ENCODE measurements at places on chromosomes 7 and 10.

DNA sequence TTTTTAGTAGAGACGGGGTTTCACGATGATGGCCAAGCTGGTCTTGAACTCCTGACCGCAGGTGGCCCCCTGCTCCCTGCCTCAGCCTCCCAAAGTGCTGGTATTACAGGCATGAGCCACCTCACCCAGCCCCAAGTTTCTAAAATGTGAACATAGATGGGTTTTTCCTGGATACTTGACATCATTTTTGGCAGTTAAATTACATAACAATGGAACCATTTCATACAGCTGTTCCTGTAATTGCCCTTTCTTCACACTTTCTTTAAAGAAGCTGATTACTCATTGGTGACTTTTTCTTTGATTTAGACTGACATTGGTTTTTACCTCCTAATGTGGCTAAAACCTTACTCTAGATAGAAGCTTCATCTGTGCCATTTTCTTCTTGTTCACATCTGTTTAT, 5.9 kb downstream of the ZKSCAN1 start:
- no peak for DNase-seq

GRCh38 chr10:120945182-120945581, 94.0 kb downstream of the WDR11 start:
- no peak for DNase-seq

DNA sequence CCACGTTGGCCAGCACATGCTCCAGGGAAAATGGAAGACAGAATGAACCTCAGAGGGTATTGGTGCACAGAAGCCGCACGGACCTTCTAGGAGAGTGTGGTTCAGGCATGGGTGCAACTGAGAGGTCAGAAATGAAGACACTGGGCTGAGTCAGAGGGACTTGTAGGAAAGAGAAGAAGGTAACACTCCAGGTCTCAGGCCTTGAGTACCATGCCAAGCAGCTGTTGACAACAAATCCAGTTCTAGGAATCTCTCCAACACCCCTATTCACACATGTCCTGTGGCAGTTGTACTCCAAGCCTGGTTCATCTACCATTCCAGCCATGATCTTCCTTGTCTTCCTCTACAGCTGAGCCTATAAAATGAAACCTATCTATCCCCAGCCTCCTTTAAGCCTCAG, 251.6 kb downstream of the USP6NL start:
- DNase-seq = no peak

GRCh38 chr10:59817773-59818172, 64.5 kb upstream of the MRLN start:
- peak; percentile 24 for DNase-seq

GRCh38 chr10:7944215-7944480, 110.3 kb upstream of the GATA3 start:
- DNase-seq = no peak

DNA sequence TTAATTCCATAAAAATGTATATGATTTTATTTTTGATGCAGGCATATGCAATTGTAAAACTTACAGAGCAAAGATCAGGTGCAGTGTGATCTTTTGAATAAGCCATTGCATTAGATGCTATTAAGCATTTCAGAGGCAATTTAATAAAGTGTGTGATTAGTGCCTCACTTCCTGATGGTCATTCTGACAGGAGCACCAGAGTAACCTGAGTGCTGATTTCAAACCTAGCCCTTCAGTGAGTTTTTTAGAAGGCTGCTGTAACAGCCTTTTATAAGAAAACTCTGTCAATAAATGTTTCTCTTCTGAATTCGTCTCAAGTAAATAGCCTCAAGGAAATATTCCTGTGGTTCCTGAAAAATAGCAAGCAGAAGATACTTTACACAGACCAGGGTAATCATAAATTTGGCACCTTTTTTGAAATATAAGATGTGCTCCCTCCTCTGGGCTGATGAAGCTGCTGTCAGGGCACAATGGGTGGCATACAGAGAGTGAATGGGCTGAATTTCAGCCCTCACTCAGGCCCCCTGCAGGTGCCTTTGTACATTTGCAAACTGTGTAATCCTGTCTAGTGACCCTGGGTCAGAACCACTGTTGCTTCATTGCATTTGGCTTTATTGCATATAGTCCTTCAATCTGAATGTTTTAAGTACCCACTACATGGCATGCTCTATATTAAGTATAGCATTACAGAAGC, 193.7 kb upstream of the CSTF2T start:
- DNase-seq = peak; percentile 12

DNA sequence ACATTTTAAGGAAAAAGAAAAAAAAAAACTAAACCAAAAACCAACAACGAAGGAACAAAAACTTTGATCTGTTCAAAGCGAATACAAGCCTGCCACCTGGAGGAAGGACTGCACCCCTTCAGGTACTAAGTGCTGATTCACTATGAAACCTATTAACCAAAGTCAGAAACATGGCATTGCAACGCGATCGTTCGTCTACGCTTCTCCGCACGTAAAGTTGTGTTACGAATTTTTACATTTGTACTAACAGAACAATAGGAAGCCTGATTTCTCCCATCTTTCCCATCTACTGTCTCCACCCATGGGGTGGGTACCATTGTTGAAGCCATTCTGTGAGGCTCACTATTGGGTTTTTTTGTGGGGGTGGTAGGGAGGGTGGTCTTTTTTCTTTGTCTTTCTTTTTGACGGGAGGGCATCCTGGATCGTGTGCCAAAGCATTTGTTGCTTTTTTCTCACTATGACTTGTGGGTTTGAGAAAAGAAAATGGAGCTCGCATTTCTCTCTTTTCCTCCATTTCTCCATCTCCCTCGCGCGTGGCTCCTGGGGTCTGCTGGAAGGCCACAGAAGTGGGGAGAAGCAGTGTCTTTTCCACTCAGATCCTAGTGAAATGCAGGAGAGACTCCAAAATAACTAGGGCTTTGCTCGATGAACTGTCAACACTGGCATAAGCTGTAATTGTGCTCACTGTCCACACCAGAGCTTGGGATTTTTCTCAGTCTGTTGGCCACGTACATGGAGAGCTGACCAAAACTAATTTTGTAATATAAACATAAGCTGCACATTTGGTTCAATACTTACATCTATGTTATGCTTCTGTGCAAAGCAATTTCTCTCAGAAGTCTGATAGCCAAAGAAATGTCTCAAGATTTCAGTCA, 100.9 kb upstream of the YAE1 start:
- DNase-seq = peak; percentile 77

- DNase-seq = no peak
These were observed 2.4 kb downstream of the TCTN3 start for GRCh38 chr10:95691281-95691680.

DNA sequence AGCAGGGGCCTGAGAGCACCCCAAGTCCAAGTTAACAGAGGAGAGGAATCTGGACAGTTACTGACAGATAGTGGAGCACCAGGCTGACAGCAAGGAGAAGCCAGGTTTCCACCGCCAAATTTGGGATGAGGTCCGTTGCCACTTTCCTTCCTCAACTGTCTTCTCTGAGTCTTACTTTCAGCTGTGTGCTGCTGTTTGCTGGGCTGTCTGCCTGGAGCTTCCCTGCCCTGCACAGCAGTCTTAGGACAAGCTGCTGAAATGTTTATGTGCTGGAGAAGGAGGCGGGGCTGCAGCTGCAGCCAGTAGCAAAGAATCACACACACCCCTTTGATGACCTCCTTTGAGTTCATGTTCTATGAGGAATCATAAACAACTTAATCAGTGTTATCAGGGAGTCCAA, 17.4 kb upstream of the CYP3A7 start:
- no peak for DNase-seq
